ENCODE measurements at places on chromosomes 7 and 10.

DNA sequence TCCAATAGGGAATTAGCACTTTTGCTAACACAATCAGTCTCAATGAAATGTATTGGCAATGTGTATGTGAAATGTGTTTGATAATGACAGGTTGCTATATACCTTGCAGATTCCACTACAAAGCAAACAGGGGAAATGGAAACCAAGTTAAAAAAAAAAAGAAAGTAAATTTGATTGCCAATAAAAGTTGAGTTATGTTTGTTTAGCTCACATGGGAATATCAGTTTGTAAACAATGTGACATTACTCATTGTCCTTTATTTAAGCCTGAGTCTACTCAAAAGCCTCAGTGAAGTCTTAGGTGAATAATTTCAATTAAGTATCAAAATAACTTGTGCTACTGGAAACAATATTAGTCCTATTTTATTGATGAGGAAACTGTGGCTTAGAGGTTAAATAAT is 285.2 kb downstream of the CACNA2D1 start:
- H3K4me1 ChIP-seq, result no peaks in the 10 kb centered on the region
- no peaks in the 10 kb centered on the region for H3K27me3 ChIP-seq
- H3K36me3 ChIP-seq, result no peaks in the 10 kb centered on the region
- no peak overlapping the region for H3K27ac ChIP-seq
- H3K4me3 ChIP-seq, result no peak overlapping the region

DNA sequence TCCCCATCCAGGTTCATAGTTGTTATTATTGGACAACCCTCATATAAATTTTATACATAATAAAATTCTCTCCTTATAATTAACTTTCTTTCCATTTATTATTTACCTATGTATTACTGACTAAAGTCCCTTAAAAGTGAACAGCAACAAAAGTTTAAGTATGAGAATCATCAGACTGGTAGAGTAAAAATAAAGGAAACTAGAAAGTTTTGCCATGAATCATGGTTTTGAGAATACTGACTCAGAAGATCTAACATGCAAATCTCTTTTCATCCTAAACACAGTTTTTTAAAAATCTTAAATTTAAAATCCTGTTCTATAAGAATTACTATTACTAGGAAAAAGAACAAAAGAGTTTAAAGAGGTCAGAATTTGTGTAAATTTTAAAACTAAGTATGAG is 32.1 kb downstream of the HERC4 start:
- H3K27me3 ChIP-seq, result no peaks in the 10 kb centered on the region
- no peak overlapping the region for H3K27ac ChIP-seq
- H3K4me3 ChIP-seq, result no peak overlapping the region

- no peaks in the 10 kb centered on the region for H3K27me3 ChIP-seq
- no peak for DNase-seq
- H3K36me3 ChIP-seq, result peaks cover 4% of the 10 kb centered on the region
- peak overlapping the region; percentile 22 for H3K27ac ChIP-seq
- H3K4me1 ChIP-seq, result peaks cover 16% of the 10 kb centered on the region
Measured at GRCh38 chr10:77185696-77186095, 451.9 kb downstream of the KCNMA1 start.

DNA sequence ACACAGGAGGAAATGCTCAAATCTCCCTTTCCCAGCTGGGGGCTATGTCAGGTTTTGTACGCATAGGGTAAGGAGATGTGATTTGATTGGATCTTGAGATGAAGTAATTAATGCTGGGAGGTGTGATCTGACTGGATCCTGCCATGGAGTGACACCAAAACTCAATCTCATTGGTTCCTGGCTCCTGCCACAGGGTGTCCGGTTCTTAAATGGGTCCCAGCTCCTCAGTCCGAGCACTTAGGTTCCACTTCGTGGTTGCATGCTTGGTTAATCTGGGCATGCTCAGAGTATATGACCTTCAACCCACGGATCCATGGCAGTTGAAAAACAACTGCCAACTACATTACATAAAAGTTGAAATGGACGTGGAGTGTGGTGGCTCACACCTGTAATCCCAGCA is 3.1 kb upstream of the ZNF12 start:
- peaks cover 4% of the 10 kb centered on the region for H3K4me1 ChIP-seq
- no peaks in the 10 kb centered on the region for H3K27me3 ChIP-seq
- H3K4me3 ChIP-seq, result no peak overlapping the region
- no peak overlapping the region for H3K27ac ChIP-seq
- no peak for DNase-seq

- H3K4me1 ChIP-seq, result no peaks in the 10 kb centered on the region
- no peak overlapping the region for H3K4me3 ChIP-seq
- peak; percentile 48 for DNase-seq
- H3K27ac ChIP-seq, result no peak overlapping the region
- H3K36me3 ChIP-seq, result no peaks in the 10 kb centered on the region
Measured at GRCh38 chr10:4807761-4808507, 18.1 kb upstream of the AKR1E2 start.

GRCh38 chr7:146772601-146773000 is 656.0 kb downstream of the CNTNAP2 start:
- no peak for DNase-seq
- no peaks in the 10 kb centered on the region for H3K4me1 ChIP-seq
- H3K36me3 ChIP-seq, result no peaks in the 10 kb centered on the region
- H3K27me3 ChIP-seq, result no peaks in the 10 kb centered on the region
- H3K27ac ChIP-seq, result no peak overlapping the region
